ENCODE measurements at places on chromosomes 7 and 10. TPM values are rescaled to one million over a fixed set of nuclear protein-coding genes. Genes with fewer than 3 reads are reported as not detected.

- H3K4me3 ChIP-seq, result no peak overlapping the region
- H3K27ac ChIP-seq, result no peak overlapping the region
- no peaks in the 10 kb centered on the region for H3K36me3 ChIP-seq
Measured at GRCh38 chr7:120402801-120403200, 129.8 kb downstream of the KCND2 start.

SPACDR gene
- polyA plus RNA-seq, result 1.4 TPM

- no peaks in the 10 kb centered on the region for H3K36me3 ChIP-seq
Measured at GRCh38 chr7:81710751-81711150, 59.1 kb downstream of the HGF start.

ARHGAP19 gene
- polyA plus RNA-seq, result 17.2 TPM

GRCh38 chr7:48388911-48389310 lies 217.7 kb downstream of the ABCA13 start:
- H3K27me3 ChIP-seq, result no peaks in the 10 kb centered on the region
- H3K4me3 ChIP-seq, result no peak overlapping the region
- H3K4me1 ChIP-seq, result no peaks in the 10 kb centered on the region
- H3K27ac ChIP-seq, result no peak overlapping the region
- H3K36me3 ChIP-seq, result no peaks in the 10 kb centered on the region
- no peak for DNase-seq

UCN3 gene
- polyA plus RNA-seq, result 11.4 TPM

DNA sequence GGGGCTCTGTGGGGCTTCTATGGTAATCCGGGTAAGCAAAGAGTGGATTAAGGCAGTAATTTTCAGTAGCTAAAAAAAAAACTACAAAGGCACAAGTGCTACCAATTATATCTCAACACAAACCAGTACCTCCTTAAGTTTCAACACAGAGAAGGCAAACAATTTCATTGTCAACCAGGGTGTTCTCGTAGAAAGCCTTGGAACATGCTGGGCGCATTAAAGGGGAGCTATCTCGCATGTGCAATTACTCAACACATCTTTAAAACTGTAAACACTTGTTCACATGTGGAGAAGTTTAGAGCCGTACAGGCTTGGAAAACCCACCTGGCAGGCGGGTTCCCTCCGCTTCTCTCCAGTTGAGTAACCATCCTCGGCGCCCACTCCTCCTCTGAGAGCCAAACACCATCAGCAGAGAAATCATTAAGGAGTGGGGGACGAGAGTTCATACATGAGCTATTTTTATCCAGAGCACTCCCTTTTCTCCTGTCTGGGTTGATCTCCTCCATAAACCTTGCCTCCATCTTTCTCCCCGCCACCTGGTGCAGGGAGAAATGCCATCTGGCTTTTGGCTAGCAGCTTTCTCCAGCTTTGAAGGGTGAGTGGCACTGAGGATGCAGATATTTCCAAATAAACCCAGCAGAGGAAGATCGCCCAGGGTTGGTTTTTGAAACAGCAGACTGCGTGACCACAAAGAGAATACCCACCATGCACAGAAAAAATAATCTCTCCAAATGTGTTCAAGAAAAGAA lies 287.1 kb downstream of the WDR11 start:
- no peaks in the 10 kb centered on the region for H3K27me3 ChIP-seq
- no peak for DNase-seq
- no peaks in the 10 kb centered on the region for H3K36me3 ChIP-seq
- H3K4me3 ChIP-seq, result no peak overlapping the region
- no peaks in the 10 kb centered on the region for H3K4me1 ChIP-seq

DNA sequence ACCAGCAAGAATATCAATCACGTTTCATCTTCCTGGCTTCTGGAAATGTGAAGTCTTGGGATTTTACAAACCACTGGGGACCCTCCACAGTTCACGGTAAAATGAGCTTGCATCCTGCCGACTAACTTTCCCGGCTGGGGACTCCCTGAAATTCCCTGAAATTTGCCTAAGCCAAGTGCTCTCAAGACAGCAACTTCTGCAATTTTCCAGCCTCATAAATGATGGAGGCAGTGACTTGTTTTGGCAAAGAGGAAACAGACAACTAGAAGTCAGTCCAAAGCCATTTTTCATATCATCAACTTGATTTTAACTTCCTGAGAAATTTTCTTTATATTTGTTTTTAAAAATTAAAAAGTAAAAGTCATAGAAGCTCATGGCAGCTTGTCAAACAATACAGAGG lies 212.3 kb downstream of the FANK1 start:
- no peaks in the 10 kb centered on the region for H3K4me1 ChIP-seq
- H3K4me3 ChIP-seq, result no peak overlapping the region
- no peak for DNase-seq
- H3K27ac ChIP-seq, result no peak overlapping the region

UTF1 gene
- polyA plus RNA-seq, result not detected

GPR158 gene
- polyA plus RNA-seq, result 0.33 TPM

DNA sequence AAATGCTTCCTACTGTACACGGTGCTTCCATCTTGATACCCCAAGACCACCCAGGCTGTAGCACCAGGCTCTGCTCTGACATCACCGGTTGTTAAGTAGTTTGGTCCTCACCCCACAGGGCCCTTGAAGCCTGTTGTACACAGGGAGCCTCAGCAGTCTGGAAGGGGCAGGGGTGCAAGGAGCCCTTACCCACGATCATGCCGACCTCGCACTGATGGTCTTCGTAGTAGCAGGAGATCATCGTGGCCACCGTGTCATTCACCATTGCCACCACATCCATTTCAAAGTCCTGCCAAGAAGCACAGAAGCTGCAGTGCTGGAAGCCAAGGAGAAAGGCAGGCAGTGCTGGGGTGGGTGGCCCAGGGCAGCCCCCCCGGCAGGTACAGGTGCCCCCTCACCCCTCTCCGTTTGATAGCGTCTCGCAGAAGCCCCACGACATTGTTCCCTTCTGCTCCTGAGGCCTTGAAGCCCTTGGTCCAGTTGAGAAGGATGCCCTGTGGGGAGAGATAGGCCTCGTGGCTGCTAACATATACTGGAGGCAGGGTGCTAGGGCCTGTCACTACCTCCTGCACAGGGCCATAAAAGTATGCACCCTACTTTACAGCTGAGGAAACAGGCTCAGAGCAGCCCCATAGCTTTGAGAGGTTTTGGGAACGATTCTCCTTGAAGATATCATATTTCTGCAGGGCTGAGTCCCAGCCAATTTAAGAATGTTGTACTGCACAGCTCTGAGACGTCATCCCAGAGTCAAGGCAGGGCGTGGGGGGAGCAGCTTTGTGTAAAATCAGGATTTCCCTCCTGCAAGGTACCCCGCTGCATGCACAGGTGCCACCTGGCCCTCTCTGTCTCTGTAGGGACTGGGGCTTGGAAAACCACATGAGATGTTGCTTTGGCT lies 8.7 kb upstream of the MYL7 start:
- no peak for DNase-seq
- no peak overlapping the region for H3K4me3 ChIP-seq
- peaks cover 19% of the 10 kb centered on the region for H3K4me1 ChIP-seq
- peaks cover 28% of the 10 kb centered on the region for H3K27me3 ChIP-seq
- H3K36me3 ChIP-seq, result no peaks in the 10 kb centered on the region

GSTO1 gene
- 229 TPM for polyA plus RNA-seq

MMD2 gene
- 0.24 TPM for polyA plus RNA-seq

TSPAN13 gene
- 189 TPM for polyA plus RNA-seq

DNA sequence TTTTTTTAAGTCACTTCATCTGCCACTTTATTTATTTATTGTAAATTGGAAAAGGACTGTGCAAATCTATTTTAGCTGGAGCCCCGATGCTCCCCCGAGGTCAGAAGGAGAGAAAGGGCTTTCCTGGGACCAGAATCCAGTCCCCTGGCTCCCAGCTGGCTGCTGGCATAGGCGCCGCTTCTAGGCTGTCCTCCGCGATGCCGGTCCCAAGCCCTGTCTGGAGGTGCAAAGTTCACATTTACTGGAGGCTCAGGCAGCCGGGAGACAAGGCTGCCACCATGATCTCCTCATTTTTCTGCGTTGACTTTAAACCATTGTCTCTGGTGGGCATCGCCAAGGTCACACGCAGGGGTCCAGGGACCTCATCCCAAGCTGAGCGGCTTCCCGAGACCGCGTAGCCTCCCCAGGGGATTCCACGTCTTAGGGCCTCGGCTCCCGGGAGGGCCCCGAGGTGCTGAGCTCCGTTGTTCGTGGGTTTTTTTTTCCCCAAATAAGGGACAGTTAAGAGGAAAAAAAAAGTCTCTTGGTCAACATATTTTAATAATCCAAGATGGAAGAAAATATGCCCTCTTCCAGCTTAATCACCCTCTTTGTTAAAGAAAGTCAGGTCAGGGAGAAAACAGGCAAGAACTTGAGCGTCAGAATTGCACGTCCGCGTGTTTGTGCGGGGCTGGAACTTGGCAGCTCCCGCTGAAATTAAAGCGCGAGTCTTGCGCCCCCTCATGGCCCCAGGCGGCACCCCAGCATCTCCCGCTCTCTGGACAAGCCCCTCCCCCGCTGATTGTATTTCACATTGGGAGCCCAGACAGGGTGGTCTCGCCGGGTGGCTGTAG lies 11.9 kb downstream of the RGR start:
- peak; percentile 24 for DNase-seq
- H3K4me3 ChIP-seq, result no peak overlapping the region
- peaks cover 2% of the 10 kb centered on the region for H3K27me3 ChIP-seq
- H3K4me1 ChIP-seq, result peaks cover 5% of the 10 kb centered on the region
- no peak overlapping the region for H3K27ac ChIP-seq

ADGRA1 gene
- 0.40 TPM for polyA plus RNA-seq

Measured in large intestine (tissue), 12 donors.